ENCODE measurements at places on chromosomes 7 and 10. TPM values are rescaled to one million over a fixed set of nuclear protein-coding genes. Genes with fewer than 3 reads are reported as not detected.

Gene GJD4
- not detected for total RNA-seq

Gene PAPOLB
- total RNA-seq: not detected

Gene ZNF277
- total RNA-seq: 43.0 TPM

Gene LRGUK
- 0.33 TPM for total RNA-seq

Gene SPDYE8
- not detected for total RNA-seq

Gene EBF3
- 22.2 TPM for total RNA-seq

All from vein endothelial cell (primary cell).